PC-9 (cell line): ENCODE measurements at places on chromosomes 3 and 15. TPM values are rescaled to one million over a fixed set of nuclear protein-coding genes. Genes with fewer than 3 reads are reported as not detected.

GRCh38 chr3:37982331-37982730 lies 8.3 kb upstream of the VILL start:
- no peak for DNase-seq

GADL1 gene
- not detected in 2 replicates for total RNA-seq

DUOXA1 gene
- total RNA-seq, result 0.33 and 0.75 TPM in 2 replicates

CADM2 gene
- total RNA-seq, result 0.59 and 0.70 TPM in 2 replicates

GRCh38 chr15:50232791-50233190 lies 32.7 kb downstream of the HDC start:
- no peak for DNase-seq

ZWILCH gene
- total RNA-seq, result 26.3 and 30.3 TPM in 2 replicates

GRCh38 chr3:139388821-139389551 lies 461 bp downstream of the COPB2 start:
- DNase-seq, result no peak

DNA sequence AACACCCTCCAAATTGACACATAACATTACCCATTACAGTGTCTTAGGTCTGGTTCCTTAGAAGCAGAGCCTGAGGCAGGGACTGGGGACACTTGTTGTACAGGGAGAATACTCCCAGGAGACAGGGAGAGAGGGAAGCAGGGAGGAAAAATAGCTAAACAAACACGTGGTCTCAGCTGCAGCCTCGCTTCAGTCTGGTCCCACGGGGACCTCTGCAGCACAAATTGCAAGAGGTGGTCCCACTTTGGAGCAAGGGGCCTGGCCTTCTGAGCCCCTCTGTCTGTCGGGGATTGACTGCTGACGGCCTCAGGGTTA lies 25.0 kb upstream of the PLA2G4D start:
- no peak for DNase-seq

DNA sequence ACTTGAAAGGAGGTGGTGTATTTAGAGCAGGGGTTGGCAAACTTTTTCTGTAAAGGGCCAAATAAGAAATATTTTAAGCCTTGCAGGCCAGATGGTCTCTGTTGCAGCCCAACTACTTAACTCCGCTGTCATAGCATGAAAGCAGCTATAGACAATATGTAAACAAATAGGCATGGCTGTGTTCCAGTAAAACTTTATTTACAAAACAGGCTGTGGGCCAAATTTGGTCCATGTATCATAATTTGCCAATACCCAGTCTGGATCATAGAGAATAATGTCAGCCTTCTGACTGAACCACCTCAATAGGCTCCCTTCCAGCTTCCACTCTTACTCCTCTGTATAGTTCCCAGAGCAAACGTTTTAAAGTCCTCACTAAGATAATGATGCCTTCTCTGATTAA lies 638.8 kb upstream of the CFAP20DC start:
- no peak for DNase-seq

CEP97 gene
- total RNA-seq, result 13.4 and 20.6 TPM in 2 replicates
